ENCODE measurements at places on chromosomes 12 and 14.

DNA sequence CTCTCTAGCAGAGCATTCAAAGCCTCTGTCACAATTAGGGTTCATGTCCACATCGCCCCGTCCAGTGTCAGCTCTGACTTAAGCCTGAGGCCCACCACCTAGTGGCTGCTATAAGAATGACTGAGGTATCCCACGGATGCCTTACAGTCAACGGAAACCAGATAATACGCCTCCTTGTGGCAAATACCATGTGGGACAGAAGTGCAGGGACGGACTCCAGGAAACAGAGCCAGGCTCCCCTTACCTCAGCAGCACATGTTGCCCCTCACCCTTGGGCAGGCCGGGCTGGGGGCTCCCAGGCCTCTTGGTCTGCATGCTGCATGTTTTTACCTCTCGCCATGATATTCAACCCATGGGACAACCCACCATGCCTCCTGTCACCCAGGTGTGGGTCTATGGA is 86.3 kb downstream of the VWF start:
- peak; percentile 83 for DNase-seq

DNA sequence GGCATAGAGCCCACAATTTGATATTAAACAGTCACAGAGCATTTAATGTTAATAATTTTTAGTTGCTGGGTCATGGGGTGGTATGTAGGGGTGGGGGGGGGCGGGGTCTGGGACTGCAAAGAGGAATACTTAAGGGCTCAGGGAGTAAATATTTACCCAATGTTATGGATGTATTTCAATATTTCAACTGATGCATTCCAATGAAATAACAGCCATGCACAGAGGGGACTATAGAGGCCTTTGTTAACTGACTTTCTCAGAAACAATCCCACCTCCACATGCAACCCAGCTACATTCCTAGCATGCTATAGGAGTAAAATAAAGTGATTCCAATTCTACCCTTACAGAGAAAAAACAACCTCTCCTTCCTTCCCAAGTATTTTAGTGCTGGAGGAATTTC is 7.9 kb upstream of the BBS10 start:
- DNase-seq = no peak

DNA sequence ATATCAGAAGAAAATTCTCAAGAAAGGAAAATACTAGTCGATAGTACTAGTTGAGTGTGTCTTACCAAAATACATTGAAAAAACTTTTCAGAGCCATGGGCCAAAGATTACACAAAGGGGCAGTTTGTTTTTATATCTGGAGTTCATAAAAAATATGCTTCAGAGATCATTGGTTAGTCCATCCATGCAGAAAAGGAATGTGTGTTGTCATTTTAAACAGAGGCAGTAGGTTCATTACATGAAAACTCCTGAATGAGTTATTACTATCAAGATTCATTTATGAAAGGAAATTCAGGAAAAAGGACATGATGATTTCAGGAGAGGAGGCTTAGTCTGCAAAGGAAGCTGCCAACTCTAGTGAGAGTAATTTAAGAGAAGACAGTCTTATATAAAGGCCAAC is 354.8 kb downstream of the AEBP2 start:
- DNase-seq = no peak

DNA sequence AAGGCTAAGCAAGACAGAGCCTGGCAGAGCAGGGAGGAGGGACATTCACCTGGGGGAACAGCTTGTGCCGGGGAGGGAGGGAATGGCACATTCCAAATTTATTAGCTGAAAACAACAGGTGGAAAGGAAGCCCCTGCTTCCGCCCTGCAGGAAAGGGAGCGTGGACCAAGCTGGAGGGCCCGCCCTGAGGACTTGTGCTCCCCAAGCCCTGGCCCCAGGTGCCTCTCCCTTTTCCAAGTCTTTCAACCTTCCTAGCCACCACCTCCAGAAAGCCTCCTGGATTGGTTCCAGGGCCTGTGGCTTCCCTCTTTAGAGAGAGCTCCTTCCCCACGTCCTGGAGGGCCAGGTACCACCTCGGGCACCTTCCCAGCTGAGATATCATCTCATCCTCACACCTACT is 2.7 kb downstream of the DEGS2 start:
- no peak for DNase-seq

GRCh38 chr12:54565310-54565985 is 16.0 kb downstream of the PDE1B start:
- DNase-seq = no peak

DNA sequence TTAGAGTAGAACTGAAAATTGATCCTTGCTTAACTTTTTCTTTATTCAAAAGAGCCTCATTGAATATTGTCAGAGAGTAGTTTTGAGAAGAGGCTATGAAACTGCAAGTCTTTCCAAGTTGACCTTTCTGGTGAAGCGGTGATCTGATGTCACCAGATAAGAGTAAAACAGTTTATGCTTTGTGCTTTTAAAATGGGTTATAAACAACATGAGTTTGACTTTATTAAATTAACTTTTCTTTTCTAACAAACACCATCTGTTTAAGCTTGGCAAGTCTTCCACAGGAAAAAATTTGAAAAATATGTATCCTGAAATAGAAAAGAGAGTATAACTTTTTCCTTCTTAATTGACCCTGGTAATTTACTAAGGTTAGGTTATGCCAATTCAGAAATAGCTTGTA is 408.7 kb upstream of the NOVA1 start:
- DNase-seq = no peak

GRCh38 chr14:49892301-49892635 is 614 bp upstream of the ARF6 start:
- DNase-seq = peak; percentile 84

DNA sequence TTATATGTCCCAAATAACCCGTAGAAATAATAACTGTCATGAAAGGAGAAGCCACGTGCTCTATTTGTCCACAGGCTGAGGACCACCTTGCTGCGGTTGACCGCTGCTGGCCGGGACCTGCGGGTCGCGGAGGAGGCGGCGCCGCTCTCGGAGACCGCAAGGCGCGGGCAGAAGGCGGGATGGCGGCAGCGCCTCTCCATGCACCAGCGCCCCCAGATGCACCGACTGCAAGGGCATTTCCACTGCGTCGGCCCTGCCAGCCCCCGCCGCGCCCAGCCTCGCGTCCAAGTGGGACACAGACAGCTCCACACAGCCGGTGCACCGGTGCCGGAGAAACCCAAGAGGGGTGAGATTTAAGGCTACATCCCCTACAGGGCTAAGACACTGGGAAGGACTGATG is 21.0 kb downstream of the RPGRIP1 start:
- peak; percentile 56 for DNase-seq

DNA sequence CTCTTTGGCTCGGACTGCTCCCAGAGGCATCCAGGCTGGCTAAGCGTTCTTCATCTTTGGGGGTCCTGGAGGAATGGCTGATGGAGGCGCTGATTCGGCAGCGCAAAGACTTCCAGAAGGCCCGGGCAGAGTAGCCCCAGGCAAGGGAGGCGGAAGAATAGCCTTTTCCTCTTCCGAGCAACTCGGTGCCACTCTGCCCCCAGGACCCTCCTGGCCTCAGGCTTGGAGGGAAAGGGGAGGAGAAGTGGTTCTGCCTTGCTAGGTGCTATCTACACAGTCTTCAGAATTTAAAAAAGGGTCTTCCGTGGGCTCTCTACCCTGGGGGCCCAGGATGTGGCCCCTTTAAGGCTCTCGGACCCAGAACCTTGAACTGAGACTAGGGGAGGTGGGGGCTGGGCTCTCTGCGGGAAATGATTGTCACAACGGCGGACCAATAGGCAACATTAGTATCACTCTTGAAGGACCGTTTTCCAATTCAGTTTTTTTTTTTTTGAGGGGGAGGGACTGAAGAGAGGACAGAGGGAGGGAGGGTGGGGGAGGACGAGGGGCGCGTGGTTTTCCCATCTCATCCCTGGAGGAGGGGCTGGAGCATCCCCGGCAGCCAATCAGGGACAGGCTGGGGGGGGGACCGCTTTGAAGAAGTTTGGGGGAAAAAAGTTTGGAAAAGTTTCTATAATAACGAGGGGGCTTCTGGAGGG is at the start of gene NFATC4:
Gene NFATC4 (plus strand): TSS at position 671 of the 698 bp plus-strand sequence. CDS start 157 bp downstream, outside the sequence.
- no peak for DNase-seq

All from KBM-7 (cell line).